ENCODE measurements at places on chromosomes 7 and 10.

DNA sequence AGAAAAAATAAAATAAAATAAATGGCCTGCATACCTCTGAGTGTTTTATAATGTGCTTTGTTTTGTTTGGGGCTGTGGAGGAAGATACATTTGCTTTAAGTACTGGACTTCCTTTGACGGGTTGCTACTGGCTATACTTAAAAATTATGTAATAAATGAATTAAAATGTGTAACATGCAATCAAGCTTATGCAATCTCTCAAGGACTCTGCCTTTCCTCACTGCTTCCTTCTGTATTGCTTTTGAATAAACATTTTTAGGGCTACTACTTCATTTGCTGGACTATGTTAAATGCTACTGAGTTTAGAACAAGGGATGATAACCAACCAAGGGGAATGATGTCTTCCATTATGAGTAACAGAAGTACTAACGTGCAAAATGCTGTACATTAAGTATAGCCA lies 91.6 kb downstream of the ETV1 start:
- no peak for DNase-seq

GRCh38 chr10:66931340-66931948 lies 5.6 kb downstream of the LRRTM3 start:
- DNase-seq, result no peak

GRCh38 chr7:47066976-47067614 lies 514.8 kb downstream of the TNS3 start:
- no peak for DNase-seq

DNA sequence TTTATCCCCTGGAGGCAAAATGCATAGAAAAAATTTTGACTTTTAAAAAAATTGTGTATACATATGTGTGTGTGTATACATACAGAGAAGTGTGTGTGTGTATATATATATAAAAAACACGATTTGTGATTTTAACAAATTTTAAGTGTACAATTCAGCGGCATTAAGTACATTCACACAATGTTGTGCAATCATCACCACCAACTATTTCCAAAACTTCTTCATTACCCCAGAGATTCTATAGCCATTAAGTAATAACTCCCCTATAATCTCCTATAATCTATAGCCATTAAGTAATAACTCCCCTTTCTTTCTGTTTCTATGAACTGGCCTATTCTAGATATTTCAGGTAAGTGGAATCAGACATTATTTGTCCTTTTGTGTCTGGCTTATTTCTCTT lies 20.7 kb upstream of the CAMK2B start:
- DNase-seq, result no peak

DNA sequence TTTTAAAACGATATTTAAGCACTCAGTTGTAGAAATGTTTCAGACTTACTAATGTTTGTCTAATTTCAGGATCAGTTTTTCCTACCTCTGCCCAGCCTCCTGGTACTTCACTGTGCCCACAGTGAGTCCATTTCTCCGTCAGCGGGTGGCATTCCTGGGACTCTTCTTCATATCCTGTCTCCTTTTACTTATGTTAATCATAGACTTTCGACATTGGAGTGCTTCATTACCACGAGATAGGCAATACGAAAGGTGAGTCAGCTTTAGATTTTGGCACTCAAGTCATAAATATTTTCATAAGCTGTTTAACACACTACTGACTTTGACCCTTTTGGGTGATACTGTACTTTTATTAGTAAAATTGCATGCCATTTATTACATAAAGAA lies 2.1 kb downstream of the ENTPD7 start:
- DNase-seq, result no peak

- peak; percentile 31 for DNase-seq
Measured at GRCh38 chr7:108181073-108181985, 51.2 kb upstream of the LAMB4 start.

DNA sequence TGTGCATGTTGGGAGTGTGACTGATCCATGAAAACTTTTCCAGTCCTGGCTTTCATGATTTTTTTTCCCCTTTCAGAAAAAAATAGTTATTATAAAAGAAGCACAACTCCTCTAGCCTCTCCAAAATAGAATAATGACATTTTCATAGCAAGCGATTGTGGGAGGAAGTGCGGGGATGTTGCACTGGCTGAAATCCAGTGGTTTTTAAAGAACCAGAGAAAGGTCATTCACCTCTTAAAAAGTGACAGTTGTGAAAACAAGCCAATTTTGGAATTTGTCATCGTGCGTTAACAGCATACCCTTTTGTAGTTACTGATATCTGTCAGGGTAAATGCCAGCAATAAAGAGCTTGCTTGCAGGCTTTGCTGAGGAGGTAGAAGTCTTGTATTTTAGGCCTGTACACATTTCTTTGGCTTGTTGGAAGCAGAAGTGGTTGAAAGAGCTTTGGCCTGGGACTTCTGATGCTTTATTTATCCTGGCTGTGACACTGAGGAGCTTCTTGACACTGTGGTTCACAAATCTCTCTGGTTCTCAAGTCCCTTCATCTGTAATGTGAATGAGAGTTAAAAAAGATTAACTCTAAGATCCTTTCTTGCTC lies 545.9 kb downstream of the REEP3 start:
- DNase-seq, result no peak

GRCh38 chr10:33799944-33800323 lies 465.5 kb upstream of the NRP1 start:
- DNase-seq, result no peak

GRCh38 chr10:31194986-31195385 lies 124.0 kb upstream of the ZEB1 start:
- no peak for DNase-seq

DNA sequence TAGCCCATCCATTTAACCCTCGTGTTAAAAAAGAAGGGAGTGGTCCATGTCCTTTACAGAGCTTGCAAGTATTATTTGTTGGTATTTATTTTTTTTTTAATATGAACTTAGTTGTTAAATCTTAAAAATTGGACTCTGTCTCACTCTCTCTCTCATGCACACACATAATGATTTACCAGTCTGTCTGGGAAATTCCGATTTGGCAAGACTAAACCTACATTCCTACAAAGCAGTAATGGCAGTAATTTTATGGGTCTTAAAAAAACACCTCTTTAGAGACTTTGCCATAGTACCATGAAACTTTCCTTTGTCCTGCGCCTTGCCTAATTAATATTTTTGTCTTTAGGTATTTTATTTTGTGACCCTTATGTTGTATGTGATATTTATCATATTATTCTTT lies 239.5 kb upstream of the PPP1R3A start:
- no peak for DNase-seq

- no peak for DNase-seq
Measured at GRCh38 chr10:32941357-32941756, 16.7 kb downstream of the ITGB1 start.

DNA sequence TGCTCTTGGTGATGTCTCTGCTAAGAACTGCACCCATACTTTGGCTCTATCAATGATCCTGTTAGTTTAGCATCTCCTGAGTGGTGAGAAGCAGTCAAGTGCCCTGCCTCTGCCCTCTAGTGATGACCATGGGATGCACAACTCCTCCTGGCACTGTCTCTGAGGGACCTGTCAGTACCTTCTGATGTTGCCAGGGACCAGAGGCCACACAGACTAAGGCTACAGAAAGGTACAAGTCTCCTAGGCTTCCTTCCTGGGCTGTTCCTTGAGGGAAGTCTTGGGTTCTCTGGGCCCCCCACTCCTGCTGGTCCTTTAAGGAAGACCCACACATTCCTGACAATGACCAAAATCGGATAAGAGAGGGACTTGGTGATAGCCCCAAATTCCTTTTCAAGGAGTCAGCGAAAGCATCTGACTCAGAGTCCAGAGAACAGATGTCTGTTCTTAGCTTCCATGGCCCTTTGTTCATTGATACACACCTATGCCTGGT lies 15.3 kb downstream of the NKX2-3 start:
- peak; percentile 10 for DNase-seq

DNA sequence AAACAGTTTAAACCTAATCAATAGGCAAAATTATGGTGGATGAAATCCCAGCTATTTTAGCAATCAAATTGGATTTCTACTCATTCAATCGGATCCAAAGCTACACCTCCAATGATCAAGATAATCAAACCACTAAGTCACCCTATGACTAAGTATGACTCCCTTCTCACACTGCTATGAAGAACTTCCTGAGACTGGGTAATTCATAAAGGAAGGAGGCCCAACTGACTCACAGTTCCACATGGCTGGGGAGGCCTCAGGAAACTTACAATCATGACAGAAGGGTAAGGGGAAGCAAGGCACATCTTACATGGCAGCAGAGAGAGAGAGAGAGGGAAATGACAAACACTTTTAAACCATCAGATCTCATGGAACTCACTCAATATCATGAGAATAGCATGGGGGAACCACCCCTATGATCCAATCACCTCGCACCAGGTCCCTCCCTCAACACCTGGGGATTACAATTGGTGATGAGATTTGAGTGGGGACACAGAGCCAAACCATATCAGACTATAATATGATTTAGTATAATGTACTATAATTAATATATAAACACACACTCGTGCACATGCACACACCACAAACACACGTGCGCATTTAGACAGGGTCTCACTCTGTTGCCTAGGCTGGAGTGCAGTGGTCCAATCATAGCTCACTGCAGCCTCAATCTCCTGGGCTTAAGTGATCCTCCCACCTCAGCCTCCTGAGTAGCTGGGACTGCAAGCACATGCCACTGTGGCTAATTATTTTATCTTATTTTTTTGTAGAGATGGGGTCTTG lies 213.6 kb upstream of the FOXK1 start:
- no peak for DNase-seq

GRCh38 chr10:66811211-66811610 lies 114.6 kb upstream of the LRRTM3 start:
- no peak for DNase-seq

GRCh38 chr10:24310104-24310503 lies 101.2 kb downstream of the KIAA1217 start:
- DNase-seq, result no peak

GRCh38 chr10:77358656-77359055 lies 279.0 kb downstream of the KCNMA1 start:
- no peak for DNase-seq

DNA sequence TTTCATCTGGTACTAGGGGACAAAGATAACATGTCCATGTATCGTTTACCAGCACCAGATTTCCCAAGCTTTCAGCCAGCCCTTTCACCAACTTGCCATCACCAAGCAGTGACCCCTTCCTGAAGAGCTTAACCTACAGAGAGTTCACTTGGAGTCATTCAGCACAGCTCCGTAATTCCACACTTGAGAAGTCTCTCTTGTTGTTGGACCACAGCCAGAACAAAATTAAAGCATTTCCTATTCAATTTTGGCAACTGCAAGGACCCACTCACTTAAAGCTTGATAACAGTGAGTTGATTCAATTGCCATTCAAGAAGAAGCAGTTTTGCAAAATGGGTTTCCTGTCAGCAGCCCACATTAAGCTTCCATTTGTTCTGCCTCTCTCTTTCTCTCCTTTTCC lies 88.5 kb upstream of the LRRTM3 start:
- no peak for DNase-seq

GRCh38 chr10:112769611-112770370 lies 180.3 kb upstream of the TCF7L2 start:
- DNase-seq, result no peak

Data from CD4-positive, alpha-beta T cell treated with Interleukin-10 for 1 hour (primary cell).